Stimulated activated CD4-positive, alpha-beta T cell treated with anti-CD3 and anti-CD28 coated beads, Interleukin-12 subunit alpha, Interleukin-12 subunit beta, amount 100 ng/mL, for 24 hours (primary cell): ENCODE measurements at places on chromosomes 1 and 21.

- no peak for DNase-seq
Measured at GRCh38 chr1:109616391-109616790, 3.0 kb downstream of the GNAT2 start.

- no peak for DNase-seq
Measured at GRCh38 chr1:110233861-110234260, 23.7 kb downstream of the KCNC4 start.

- no peak for DNase-seq
Measured at GRCh38 chr21:16243396-16243795, 513.6 kb downstream of the USP25 start.

GRCh38 chr1:26719205-26719604, 23.4 kb downstream of the ARID1A start:
- DNase-seq, result no peak

DNA sequence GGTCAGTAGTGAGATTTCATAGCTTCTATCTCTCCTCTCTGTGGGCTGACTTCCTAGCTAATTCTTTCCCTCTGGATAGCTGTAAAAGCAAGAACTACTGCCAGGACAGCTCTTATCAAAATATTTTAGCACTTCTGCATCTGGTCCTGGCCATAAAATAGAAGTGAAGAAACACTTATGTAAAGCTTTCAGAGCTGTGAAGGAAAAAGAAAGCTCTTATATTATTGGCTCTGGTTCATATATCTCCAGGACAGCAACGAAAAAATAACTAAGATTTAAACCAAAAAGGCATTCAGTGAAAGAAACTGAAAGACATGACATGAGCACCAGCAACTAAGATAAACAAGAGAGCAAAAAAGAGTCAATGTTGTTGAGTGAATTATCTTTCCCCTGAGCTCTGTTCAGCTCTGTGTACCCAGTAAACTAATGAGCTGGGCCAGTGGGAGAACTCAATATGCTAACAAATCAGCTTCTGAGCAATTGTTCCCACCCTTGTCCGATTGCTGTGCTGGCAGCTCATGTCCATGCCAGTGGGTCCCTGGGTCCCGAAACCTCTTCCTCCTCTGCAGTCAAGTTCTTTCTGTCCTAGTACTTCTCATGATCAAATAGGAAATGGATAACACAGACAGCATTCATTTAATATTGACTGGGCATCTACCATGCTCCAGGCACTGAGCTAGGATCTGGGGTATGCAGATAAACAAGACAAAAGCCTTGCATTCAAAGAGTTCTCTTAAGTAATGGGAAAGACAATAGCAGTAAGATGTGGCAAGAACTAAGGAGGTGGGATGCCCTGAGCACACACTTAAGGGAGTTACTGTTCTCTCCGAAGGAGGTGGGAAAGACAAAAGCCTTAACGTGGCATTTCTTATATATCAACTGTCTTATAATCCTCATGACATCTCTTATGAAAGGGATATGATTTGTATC, 45.3 kb upstream of the MAN1A2 start:
- no peak for DNase-seq

DNA sequence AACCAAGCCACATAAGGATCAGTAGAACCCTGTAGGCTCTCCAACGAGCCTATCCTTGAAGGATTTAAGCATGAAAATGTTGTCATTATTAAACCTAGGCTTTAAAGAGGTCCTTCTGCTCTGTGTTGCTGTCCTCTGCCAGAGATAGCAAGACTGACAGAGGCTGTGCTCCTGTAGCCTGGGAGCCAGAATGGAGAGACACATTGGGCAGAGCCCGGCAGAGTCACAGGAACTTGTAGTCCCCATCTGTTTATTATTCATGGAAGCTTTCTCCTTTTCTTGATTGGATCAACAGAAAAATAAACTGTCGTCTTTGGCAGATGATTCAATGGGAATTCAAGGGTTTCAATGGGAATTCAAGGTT, 19.2 kb upstream of the SLAMF1 start:
- DNase-seq, result no peak

GRCh38 chr1:71511505-71511904, 430.7 kb upstream of the ZRANB2 start:
- DNase-seq, result no peak

DNA sequence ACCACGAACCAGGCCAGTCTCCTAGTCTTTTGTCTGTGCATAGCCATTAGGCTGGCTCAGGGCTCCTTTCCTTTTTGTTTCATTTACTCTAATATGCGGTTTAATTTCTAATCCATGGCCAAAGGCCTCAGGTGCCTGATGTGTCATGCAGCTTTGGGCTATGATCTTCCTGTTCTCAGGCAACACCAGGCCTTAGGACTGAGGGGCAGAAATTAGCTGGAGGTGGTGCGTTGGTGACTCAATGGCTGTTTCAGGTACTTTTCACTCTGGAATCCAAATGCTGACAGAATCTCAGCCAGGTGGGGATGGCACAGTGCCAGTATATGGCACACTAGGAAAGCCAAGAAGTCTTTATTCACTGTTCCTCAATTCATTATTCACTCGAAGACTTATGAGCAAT, 105.3 kb downstream of the CACNA1E start:
- DNase-seq, result no peak

DNA sequence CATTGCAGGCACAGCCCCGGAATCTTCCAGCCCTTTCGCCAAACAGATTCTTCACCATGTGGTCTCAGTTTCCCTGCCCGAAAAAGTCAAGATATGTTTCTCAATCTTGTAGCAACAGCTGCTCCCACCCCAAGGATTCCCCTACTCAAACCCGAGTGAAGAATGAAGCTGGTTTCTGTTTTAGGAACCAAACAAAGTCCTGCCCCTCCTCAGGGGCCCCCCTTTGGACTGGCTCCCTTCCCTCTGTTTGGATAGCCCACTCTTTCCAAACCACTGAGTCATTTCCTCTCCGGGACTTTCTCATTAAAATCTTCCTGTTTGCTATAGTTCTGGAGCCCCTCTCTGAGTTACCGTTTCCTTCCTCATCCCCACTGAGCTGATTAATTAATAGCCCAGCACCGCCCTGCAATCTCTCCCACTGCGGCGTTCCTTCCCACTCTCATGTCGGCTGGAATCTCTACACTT, 100.9 kb downstream of the TSEN15 start:
- DNase-seq, result no peak

- no peak for DNase-seq
Measured at GRCh38 chr1:46557403-46557802, 6.0 kb upstream of the KNCN start.

DNA sequence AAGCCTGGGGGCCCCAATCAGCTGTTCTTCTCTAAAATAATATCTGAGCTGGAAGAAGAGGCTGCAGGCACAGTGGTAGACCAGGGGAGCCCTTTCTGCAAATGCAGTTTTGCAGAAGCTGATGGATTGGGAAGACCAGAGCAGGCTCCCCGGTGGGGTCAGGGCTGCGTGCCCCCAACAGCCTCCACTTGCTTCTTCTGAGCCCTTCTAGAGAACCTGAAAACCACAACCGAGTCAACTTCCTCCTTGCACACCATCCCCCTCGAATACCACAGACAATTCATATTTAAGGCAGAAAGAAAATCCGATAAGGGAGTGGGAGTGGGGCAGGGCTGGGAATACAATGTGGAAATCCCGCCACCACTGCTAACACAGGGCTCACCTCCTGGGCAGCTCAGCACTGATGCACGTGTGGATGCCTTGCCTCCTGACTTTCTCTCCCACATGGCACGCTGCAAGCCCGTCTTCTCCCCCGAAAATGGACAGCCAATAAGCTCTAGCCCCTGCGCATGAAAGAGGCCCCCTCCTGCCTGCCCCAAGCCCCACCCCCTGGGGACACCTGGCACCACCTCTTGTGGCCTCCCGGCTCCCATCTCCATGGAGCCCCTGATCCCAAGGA, 25.4 kb upstream of the ALDH4A1 start:
- no peak for DNase-seq

- DNase-seq, result no peak
Measured at GRCh38 chr1:232854798-232855159, 49.6 kb downstream of the MAP10 start.

DNA sequence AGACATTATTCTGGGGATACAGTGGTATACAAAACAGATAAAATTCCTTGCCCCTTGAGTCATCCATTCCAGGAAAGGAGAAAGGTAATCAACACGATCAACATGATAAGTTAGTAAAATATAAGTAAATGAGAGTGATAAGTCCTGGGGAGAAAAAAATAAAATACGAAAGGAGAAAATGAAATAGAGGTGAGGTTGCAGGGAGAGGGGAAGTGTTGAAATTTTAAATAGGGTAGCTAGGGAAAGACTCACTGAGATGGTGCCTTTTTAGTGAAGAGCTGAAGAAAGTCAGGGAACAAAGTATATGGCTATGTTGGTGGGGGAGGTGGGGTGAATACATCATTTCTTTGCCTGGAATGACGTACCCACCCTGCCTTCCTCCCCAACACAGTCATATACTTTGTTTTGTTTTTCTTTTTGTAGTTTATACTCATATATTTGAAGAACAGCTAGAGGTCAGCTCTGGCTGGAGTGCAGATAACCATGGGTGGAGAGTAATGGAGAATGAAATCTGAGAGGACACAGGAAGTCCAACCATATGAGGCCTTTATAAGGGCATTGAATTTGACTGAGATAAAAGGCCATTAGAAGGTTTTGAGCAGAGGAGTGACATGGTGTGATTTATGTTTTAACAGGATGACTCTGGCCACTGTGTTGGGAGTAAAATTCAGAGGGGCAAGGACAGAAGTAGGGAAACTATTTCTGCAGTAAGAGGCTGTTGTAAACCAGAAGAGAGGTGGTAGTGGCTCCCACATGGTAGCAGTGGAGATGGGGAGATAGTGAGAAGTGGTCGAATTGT, 54.8 kb downstream of the OSBPL9 start:
- no peak for DNase-seq

DNA sequence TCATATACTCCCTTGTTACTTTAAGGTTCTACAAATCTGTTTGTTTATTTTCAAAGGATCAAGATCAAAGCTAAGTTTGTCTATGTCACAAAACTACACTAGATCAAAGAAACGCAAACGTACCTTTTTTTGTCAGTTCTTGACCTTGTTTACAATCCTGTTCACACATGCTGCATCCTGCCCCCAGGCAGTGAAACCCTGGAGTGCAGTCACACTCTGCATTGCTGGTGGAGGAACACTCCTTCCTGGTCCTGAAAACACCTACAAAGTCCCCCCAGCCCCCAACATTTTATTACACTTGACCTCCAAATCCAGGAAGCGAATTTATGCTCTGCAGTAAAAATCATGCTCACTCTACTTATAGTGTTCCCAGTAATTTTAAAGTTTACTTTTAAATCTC, 2.6 kb downstream of the TNFRSF9 start:
- DNase-seq, result no peak

GRCh38 chr1:1020415-1021009, 592 bp downstream of the AGRN start:
- DNase-seq, result no peak

- DNase-seq, result no peak
Measured at GRCh38 chr1:170067253-170067819, 7.2 kb downstream of the KIFAP3 start.

DNA sequence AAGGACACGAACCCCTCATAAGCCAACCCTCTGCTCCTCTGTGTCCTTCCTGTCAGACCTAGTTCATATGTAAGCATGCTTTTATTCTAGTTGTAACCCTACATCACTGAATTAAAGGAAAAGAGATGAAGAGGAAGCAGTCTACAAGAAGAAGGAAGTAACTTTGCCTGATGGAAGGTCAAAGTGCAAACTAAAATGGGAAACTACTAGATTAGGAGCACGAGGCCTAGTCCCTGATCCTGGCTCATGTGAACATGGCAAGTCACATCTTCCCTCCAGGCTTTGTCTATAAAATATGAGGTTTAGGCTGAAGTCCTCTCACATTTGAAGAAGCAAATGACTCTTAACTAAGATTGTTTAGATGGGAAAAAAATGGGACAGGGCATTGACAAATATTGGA, 13.2 kb downstream of the ZMYND12 start:
- DNase-seq, result no peak

DNA sequence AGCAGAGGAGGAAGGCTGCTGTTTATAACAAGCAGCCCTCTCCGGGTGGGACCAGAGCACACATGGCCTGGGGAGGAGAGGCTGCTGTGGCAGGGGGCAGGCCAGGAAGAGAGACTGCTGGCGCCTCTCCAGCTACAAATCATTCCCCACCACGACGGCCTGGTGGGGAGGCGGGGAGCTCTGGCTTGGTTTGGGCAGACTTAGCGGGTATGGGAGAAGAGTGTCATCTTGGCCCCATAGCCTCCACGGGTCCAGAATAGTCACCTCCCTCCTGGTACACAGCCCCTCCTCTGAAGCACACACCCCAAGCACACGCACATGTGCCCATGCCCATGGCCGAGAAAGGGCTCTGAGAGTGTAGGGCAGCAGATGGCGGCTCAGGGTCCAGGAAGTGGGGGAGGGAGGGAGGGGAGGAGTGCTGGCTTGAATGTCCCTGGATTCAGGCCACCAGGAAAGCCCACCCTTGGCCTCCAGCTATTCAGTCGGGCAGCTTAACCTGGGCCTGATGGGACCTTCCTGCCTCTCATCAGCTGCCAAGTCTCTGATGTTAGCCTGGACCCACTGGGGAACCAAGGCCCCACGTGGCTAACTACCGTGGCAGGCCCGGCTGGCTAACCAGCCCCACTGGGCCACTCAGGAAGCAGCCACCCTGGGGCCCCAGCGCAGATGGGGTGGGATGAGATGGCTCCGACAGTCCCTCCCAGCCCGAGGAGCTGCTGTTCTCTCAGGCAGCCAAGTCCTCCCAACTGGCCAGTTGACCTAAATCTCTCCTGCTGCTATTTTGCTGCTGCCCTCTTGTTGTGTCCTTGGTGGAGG, 10.9 kb downstream of the LRP8 start:
- DNase-seq, result no peak

- no peak for DNase-seq
Measured at GRCh38 chr1:243407284-243408018, 151.6 kb downstream of the SDCCAG8 start.

- DNase-seq, result no peak
Measured at GRCh38 chr1:172269084-172269483, 151.4 kb upstream of the C1orf105 start.

DNA sequence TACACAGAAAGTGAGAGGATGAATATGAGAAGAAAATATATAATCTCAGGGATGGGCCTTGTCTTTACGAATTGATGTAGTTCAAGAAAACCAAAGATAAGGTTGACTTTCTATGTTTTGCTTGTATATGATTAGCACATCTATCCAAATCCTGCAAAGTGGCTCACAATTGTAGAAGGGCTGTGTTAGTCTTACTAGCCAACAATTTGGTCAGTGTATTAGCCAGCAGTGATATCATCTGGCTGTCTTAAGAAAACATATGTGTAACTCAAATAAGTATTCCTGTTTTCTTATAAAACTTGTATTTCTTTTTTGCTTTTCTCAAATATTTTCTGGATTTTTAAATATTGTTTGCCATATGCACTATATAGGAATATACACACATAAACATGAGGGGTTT, 5.5 kb downstream of the SDCCAG8 start:
- DNase-seq, result no peak
